ENCODE measurements at places on chromosomes 1 and 21. TPM values are rescaled to one million over a fixed set of nuclear protein-coding genes. Genes with fewer than 3 reads are reported as not detected.

The PARS2 gene
- 3.8 TPM for polyA plus RNA-seq

The TNFAIP8L2 gene
- polyA plus RNA-seq = 1.7 TPM

The FCRL2 gene
- 0.11 TPM for polyA plus RNA-seq

The CYP4A22 gene
- polyA plus RNA-seq = 0.09 TPM

The PYHIN1 gene
- 0.22 TPM for polyA plus RNA-seq

The CLCA1 gene
- polyA plus RNA-seq = not detected

The RGS13 gene
- 0.71 TPM for polyA plus RNA-seq

The TMCC2 gene
- 10.8 TPM for polyA plus RNA-seq

The OR10Z1 gene
- polyA plus RNA-seq = 0.13 TPM

The REG4 gene
- polyA plus RNA-seq = not detected

The KRTAP19-8 gene
- not detected for polyA plus RNA-seq

The HS2ST1 gene
- polyA plus RNA-seq = 16.8 TPM
